ENCODE measurements at places on chromosomes 1 and 21. TPM values are rescaled to one million over a fixed set of nuclear protein-coding genes. Genes with fewer than 3 reads are reported as not detected.

Gene CYP4A11
- not detected for total RNA-seq

Gene OR2T35
- total RNA-seq, result not detected

Gene VANGL2
- total RNA-seq, result 8.0 TPM

Gene LCE1A
- total RNA-seq, result not detected

Gene SCNM1
- 44.3 TPM for total RNA-seq

Gene REN
- total RNA-seq, result not detected

Gene HCRTR1
- 0.21 TPM for total RNA-seq

Gene RGS7
- 4.5 TPM for total RNA-seq

Gene BATF3
- total RNA-seq, result 3.7 TPM

Gene RPE65
- not detected for total RNA-seq

Gene PHLDA3
- total RNA-seq, result 120 TPM

Gene NBPF10
- total RNA-seq, result 4.5 TPM

DNA sequence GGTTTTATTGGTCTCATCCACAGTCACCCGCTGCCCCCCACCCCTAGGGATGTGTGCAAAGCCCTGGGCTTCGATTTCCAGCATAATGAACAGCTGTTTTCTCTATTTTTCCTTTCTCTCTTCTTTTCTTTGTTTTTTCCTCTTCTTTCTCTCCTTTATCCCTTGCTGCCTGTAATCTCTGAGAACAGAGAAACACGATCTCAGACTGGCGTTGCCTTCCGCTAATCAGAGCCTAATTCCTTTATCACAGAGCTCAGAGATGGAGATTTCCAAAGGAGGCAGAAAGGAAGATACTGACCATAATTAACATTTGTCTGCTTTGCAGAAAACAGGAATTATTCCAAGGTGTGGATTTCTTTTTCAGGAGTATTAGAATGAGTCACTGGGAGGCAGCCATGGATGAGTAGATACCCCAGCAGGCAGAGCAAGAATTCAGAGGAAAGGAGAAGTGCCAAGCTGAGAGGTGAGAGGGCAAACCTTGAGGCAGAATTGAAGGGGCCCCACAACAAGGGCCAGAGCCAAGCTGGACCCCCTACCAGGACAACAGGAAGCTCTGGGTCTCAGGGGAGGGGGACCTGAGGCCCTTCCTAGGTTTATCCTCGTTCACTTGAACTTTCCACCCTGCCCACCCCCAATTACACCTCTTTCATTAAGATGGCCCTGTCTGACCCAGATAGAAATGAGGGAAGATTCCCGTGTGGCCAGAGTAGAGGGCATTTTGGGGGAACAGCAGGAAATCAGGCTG is 33.3 kb downstream of the MATN1 start:
- DNase-seq, result no peak

- no peak for DNase-seq
Measured at GRCh38 chr21:32240851-32241687, 37.8 kb downstream of the MIS18A start.

GRCh38 chr1:14704846-14705245 is 106.4 kb downstream of the KAZN start:
- DNase-seq, result no peak

GRCh38 chr1:196910215-196910614 is 22.4 kb downstream of the CFHR4 start:
- DNase-seq, result no peak

DNA sequence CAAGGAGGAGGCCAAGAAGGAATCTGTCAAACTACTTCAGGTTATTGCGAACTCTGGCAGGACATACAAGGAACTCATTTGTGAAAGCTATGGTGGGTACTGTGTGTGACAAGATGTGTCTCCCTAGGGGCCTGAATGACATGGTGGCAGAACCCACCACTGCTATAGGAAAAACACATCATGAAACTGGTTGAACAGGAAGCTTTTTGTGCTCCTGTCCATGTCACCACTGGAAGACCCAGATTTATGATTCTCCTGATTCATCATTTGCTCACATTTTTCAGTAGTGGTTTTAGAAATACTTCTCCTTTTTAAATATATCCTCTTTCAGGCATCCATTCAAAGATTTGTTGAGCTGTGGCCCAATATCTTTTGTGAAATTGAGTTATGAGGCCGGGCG is 23.6 kb downstream of the ARMH1 start:
- DNase-seq, result no peak

DNA sequence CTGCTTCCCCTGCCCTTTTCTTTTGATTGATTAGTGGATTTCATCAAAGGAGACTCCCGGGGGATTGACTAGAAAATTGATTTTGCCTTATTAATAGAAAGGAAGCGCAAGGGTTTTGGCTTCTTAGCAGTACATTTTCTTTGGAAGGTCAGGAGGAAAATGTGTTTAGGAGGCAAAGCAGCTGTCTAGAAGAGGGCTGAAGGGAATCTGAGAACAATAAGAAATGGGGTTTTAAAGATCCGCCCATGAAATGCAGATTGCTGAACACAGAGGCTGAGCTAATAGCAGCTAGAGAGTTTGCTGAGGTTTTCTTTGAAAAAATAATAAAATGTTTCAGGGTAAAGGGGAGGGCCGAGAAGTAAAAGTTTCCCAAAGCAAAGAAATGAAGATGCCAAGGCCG is 4.9 kb downstream of the SERTAD4 start:
- DNase-seq, result no peak

- DNase-seq, result no peak
Measured at GRCh38 chr1:50879137-50879536, 80.9 kb downstream of the FAF1 start.

GRCh38 chr21:21632926-21633325 is 634.7 kb downstream of the NCAM2 start:
- DNase-seq, result no peak

GRCh38 chr1:225355863-225356262 is 72.0 kb downstream of the LBR start:
- no peak for DNase-seq

GRCh38 chr1:161267321-161267720 is 8.8 kb downstream of the PCP4L1 start:
- DNase-seq, result no peak

- no peak for DNase-seq
Measured at GRCh38 chr21:46223217-46223616, 5.4 kb downstream of the LSS start.

GRCh38 chr1:21537932-21538630 is 28.9 kb downstream of the ALPL start:
- DNase-seq, result no peak
